Iris pigment epithelial cell (primary cell): ENCODE measurements at places on chromosomes 12 and 14.

GRCh38 chr12:112908548-112908947, 1.8 kb downstream of the OAS1 start:
- no peak for DNase-seq

DNA sequence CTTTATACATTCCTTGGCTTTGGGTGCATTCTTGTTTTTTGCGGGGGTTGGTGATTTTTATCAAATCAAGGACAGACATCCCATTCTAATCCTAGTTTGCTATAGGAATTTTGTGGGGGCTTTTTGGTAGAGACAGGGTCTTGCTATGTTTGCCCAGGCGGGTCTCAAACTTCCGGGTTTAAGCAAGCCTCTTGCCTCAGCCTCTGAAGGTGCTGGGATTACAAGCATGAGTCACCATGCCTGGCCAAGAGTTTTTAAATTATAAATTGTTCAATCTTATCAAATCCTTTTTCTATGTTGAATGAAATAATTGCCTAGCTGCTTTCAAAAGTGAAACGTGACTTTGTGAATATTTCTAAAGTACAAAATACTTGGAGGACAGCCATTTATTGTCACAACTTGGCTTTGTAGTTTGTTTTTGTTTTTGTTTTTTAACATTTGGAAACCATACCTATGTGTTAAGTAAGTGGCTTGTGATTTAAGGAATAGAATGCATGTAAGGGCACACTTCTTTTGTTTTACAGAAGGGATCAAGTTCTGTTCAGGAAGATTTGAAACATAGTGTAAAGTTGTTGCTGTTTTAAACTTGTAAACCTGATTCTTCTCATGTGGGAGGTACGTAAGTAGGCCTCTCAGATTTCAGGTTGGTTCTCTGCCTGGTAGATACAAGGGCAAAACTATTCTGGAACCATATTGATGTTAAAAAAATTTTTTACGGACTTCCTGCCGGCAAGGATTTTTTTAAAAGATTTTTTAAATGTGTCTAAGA, 13.4 kb downstream of the MARK3 start:
- DNase-seq, result peak; percentile 79

DNA sequence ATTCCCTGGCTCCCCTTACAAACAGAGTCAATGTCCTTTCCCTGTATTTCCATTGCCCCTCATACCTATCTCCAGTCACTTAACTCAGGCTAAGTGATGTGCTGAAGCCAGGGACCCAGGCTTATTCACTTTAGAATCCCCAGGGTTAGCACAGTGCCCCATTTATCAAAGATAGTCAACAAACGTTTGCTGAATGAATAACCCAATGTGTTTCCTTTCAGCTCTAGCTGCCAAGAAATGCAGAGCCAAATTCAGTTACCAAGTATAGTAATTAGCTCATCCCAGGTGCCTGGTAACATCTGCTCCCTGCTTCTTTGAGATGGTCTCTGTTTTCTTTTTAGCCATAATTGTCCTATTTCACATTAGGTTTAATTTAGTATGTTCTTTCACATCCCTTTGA, 189.5 kb downstream of the PHLDA1 start:
- no peak for DNase-seq

DNA sequence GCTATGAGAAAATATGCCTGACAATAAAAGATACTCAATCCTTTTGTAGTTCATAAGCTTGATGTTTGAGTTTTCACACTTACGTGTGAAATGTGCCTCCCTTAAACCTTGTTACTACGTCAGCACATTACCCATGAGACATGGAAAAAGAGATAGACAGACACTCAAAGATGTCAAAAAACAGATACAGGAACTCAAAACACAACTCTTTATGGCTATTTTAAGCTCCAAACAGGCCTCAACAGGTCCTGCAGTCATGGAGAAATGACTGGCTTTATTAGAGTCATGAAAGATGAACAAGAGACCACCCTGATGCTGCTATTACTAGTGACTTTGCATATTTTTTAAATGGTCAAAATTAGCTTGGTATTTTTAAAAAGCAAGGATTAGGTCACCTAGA, 184.5 kb downstream of the MON2 start:
- DNase-seq, result no peak

- DNase-seq, result no peak
Measured at GRCh38 chr12:30473274-30473673, 222.4 kb downstream of the IPO8 start.

GRCh38 chr12:50541139-50541538, 36.4 kb downstream of the DIP2B start:
- no peak for DNase-seq

GRCh38 chr14:91996948-91997371, 42.9 kb downstream of the TRIP11 start:
- DNase-seq, result peak; percentile 71

DNA sequence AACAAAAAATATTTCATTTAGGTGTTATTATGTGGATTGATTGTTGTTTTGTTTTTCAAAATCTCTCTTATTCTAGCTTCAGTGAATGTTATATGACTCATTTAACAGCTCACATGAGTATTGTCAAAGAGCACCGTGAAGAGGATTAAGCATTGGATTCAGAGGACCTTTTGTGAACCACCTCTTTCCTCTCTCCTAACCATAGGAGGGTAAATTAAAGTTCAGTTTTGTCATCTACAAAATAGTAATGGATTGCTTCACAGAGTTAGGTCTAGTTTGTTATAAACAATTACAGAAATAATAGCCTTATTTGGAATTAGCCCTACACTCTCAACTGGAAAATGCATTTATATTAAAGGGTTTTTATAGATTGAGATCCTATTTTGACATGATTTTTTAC, 962 bp upstream of the KERA start:
- peak; percentile 4 for DNase-seq

DNA sequence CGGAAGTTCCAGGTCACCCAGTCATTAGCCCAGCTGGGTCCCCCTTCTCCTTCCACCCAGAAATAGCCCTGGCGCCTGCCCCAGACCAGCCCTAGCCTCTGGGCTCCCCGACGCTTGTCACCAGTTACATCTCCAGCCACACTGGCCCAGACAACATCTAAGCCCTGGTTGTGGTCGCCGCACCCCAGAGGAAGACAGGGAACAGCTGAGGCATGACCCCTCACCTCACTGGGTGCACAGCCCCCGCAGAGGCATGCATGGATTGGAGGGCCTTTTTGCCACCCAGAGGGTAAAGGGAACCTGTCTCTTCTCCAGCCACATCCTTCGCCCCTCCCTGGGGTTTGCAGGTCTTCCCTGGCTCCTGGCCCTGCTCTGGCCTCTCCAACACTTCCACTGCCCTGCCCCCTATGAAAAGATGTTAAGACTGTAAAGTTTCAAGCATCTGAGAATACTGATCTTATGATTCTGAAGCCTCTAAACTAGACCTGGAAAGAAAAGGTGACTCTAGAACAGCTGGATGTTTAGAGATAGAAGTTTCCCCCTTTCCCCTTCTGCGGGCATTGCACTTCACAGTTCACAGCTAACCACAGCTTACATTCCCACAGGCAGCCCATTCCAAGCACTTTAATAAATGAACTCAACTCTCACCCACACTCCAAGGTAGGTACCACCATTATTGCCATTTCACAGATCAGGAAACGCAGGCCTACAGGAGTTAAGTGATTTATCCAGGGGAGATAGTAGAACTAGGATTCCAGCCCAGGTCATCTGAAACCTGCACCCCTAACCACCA, 14.7 kb downstream of the TMEM119 start:
- no peak for DNase-seq

- peak; percentile 61 for DNase-seq
Measured at GRCh38 chr14:61260939-61261776, 20.0 kb downstream of the TMEM30B start.

- DNase-seq, result no peak
Measured at GRCh38 chr14:63542231-63542999, 762 bp downstream of the PPP2R5E start.

DNA sequence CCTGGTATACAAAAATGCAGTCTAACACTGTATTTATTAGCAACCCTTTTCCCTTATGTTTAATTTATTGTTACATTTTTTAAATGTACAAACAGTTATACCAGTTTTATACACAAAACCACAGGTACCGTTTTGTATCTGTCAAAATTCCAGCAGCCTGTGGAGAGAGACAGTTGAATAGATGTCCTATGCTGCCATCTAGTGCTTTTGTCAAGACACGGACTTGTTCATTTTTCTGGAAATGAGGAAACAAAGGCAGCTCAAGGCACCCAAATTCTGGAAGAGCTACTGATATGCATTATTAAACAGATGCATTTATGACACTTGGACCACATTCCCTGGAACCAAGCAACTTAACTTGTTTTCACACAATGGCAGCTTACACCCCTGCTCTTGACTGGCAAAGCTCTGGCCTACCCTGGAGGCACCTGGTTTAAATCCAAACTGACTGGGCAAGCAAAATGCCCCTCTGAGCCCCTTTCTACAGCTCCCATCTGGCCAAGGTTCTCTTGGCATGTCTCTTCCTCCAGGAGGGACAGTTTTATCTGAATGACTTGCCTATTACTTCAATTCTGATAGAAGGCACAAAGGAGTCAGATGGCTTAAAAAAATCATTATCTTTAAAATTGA, 286.9 kb upstream of the PRKD1 start:
- DNase-seq, result peak; percentile 83

DNA sequence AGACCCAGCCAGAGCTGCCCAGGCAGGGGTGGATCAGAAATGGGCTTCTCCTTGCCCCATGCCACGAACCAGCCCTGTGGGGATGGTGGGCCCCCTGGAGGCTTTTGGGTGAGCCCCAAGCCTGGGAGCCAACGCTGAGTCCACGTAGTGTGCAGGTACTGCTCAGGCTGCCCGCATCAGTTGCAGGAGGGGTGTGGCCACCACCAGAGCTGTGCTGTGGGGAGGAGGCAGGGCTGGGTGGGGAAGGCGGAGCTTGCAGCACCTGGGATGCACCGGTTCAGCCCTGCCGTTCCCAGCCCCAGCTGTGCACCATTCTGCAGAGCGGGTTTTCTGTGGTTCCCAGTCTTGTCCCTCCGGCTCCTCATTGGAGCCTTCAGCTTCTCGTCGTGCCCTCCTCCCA, 36.3 kb downstream of the IL31 start:
- no peak for DNase-seq

- DNase-seq, result no peak
Measured at GRCh38 chr14:68690089-68690958, 102.5 kb downstream of the ZFP36L1 start.

DNA sequence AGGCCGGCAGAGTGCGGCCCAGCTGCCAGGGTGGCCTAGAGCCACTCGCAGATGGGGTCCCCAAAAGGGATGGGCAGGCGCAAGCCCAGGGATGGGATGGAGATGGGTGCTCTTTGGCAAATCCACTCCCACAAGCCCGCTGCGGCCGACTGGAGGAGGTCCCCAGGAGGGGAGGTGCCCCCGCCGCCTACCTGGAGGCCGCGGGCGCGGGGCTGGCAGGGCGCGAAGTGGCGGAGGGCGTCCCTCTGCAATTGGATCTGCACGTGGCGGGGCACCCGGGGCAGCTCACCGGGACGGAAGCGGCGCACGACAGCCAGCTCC, 730 bp downstream of the PPP1R3E start:
- no peak for DNase-seq

- no peak for DNase-seq
Measured at GRCh38 chr12:124296295-124296915, 1.5 kb downstream of the RFLNA start.

GRCh38 chr12:76920172-76921099, 41.6 kb upstream of the CSRP2 start:
- no peak for DNase-seq

DNA sequence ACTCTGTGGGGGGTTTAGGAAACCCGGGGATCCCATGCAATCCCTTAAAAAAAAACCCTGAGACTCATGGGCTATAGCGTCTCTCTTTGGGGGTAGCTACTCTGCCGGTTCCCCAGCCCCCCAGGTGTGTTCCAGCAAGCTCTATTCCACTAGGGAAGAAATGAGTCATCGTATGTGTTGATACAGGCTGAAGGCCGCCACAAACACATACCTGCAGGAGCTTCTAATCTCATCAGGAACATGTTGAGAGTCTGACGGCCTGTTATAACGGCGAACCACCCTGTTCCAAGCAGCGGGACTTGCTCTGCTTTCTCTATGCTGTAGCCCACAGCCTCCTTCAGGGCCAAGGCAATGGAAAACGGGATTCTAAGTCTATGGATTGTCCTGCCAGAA, 977 bp upstream of the KRT5 start:
- no peak for DNase-seq

GRCh38 chr12:77782034-77782433, 48.7 kb upstream of the NAV3 start:
- DNase-seq, result no peak

DNA sequence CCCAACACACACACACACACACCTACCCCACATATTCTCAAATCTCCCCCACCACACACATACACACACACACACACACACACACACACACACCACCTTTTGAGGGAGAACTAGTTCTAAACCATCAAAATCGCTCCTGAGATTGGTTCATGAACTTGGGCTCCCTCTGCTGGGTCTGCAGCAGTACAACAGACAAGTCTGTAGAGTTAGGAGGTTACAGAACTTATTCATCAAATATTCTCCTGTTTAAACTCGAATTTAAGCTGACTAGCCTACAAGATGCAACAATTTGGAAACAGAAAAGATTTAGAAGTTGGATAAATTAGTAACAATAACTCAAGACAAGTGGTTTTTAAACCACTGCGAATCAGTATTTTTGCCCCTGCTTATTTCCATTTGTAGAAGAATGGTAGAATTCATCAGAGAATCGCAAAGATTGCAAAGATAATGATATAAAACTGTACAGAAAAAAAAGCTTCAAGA, 136.4 kb upstream of the USP15 start:
- DNase-seq, result peak; percentile 62

- DNase-seq, result no peak
Measured at GRCh38 chr12:70258605-70259403, 15.6 kb downstream of the CNOT2 start.

- DNase-seq, result peak; percentile 87
Measured at GRCh38 chr12:115375186-115375991, 691.4 kb upstream of the TBX3 start.

GRCh38 chr14:92176476-92176875, 54.7 kb downstream of the CPSF2 start:
- DNase-seq, result no peak

- DNase-seq, result no peak
Measured at GRCh38 chr12:115817389-115817788, 460.1 kb downstream of the MED13L start.

DNA sequence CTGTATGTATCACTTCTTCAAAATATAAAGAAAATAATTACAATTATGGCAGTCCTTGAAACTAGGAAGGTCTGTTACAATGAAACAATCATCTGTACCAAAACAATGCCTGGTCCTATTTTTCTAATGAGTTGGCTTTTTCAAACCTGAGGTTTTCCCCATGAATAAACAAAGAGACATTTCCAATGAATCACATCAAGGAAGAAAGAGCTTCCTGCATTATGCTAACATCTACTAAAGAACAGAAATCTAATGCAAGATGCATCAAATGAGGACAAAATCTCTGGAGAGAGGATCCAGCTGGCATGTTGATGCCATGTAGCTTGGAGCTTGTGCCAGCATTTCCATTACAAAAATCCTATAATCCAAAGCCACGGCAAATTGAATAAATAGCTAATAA, 29.3 kb downstream of the NIN start:
- DNase-seq, result peak; percentile 61

- no peak for DNase-seq
Measured at GRCh38 chr14:91607322-91608047, 97.4 kb upstream of the PPP4R3A start.
